Sigmoid colon (tissue), 7 donors: ENCODE measurements at places on chromosomes 13 and 19. TPM values are rescaled to one million over a fixed set of nuclear protein-coding genes. Genes with fewer than 3 reads are reported as not detected.

TEX101 gene
- total RNA-seq, result not detected

S1PR5 gene
- total RNA-seq, result not detected

MEDAG gene
- 16.3 TPM for total RNA-seq

TRPC4 gene
- total RNA-seq, result 10.8 TPM

DNA sequence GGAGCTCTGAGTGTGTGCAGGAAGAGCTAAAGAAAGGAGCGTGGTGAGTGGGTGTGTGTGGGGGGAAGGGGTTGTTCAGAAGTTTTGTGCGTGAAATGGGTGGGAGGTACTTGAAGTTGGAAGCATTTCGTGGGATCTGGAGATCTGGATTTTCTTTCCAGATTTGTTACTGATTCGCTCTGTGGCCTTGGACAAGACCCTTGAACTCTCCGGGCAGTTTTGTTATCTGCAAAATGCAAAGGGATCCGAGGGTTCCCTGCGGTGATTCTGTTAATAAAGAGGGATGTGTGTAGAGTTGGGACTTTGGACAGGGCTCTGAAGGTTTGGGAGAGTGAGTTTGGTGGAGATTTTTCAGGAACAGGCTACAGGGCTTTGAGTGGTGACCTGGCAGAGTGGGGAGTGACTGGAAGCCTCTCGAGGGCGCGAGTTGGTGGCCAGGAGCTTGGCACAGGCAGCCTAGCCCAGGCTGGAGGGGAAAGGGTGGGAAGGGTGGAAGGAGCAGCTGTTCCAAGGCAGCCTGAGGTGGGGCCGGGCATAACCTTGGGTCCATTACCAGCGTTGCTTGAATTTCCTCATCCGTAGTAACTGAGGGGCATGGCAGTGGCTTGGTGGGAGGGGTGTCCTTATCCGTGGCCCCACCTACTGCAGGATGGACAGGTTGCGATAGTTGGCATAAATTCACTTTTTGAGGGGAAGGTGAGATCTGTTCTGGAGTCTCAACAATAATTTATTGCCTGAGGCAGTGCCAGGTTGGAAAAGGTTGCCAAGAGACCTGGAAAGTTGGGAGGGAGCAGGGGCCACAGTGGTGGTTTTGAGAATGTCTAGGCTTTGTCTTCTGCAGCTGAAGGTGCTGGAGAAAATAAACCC is 2.1 kb downstream of the ACTN4 start:
- no peak for DNase-seq

DNA sequence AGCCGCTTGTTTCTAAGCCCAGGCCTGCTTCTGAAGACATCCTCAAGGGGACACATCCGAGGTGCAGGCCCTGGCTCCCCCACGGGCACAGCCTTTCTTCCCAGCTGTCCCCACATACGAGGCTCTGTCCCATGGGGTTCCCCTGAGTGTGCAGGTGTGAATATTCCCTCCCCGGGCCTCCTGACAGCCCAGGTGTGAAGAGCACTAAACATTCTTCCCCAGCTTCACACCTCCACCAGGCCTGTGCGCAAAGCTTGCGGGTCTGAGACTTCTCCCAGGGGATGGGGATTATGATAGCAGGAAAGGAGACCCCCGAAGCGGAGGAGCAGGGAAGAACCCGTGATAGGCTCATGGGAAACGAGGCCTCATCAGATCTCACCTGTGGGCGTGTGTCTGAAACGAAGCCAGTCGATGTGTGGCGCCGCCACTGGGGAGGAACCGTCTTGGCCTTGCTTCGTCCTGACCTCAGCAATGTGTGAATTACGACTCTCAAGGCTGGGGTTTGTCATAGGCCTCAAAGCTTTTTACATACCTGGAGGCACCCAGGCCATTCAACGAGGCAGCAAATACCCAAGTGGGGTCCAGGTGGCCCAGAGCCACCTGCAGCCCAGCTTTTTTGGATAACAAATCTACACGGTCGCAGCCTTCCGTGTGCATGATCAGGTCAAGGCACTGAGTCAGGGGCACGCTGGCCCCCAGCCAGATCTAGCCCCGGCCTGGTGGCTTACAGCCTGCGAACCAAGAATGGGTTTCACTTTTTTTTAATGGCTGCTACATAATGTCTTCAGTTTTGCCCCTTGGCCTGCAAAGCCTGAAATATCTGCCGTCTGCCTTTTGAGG is 134.3 kb downstream of the STK24 start:
- no peak for DNase-seq

GRCh38 chr13:39682310-39682709 is 26.8 kb downstream of the COG6 start:
- no peak for DNase-seq

DNA sequence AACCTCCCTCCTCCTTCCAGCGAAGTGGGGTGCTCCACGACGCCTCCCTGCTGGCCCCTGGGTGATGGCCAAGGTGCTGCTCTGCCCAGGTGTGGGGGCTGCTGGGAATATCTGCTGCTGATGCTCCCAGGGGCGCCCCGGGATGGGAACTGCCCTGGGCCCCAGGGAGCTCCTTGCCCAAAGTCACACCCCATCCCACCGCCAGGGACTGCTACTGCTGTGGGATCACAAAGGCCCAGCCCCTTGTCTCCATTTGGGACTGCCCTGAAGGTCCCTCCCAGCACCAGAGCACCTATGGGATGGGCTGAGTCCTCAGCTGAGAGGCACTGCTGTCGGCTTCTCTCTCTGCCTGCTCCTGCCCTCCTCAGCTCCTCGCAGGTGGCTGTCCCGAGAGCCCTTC is 19.0 kb downstream of the CHST8 start:
- DNase-seq, result no peak

DNA sequence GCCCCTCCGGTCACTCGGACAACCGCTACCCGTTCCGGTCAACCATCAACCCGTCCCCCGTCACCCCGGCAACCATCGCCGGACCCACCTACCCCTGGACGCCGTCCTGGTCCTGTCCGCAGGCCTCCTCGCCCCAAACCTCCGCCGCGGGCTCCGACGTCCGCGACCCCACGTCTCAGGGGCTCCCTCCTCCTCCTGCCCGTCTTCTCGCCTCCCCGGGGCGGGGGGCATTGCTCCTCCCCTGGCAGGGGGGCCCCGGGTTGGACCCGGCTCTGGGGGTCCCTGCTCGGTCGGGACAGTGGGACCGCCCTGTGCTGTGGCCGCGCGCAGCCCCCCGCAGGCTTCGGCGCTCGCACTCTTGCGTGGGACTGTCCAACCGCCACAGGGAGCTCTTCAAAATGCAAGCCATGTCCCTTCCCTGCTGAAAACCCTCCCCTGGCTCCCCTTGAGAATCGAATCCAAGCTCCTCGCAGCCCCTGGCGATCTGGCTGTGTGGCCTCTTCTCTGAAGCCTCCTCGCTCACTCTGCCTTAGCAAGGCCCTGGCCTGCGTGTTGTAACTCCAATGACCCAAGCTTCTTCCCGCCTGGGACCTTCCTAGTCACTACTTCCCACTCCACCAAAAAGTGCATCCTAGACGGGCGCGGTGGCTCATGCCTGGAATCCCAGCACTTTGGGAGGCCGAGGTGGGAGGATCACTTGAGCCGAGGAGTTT is 8.4 kb downstream of the EPHX3 start:
- DNase-seq, result no peak

DNA sequence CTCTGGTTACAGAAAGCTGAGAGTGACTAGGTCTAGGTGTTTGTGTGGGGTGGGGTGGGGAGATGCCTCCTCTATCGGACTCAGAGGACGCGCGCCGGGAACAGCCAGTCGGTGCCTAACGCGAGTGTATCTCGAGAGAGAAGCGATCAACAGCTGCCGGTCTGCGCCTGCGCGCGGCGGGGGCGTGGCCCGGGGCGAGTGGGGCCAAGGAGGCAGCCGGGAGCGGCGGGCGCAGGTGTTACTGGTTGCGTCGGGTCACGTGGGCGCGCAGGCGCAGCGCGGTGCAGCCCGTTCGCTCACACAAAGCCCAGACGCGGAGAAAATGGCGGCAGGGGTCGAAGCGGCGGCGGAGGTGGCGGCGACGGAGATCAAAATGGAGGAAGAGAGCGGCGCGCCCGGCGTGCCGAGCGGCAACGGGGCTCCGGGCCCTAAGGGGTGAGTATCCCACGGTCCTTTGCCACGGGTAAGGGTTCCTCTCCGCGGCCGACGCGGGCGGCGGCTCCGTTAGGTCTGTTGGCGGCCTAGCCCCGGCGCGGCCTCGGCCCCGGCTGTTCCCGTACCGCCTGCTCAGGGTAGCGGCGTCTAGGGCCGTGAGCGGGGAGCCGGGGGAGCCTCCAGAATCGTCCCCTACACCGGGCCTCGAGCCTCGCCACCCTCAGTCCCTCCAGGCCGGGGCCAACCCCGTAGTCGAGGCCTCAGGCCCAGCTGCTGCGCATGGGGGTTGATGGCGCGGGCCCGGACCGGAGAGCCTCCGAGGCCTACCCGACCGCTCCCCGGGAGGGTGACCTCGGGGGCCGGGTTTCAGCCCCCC is at the start of gene HNRNPM:
Gene HNRNPM (plus strand): TSS at position 299 of the 811 bp plus-strand sequence. CDS start 24 bp downstream, at position 323.
- peak; percentile 100 for DNase-seq

DNA sequence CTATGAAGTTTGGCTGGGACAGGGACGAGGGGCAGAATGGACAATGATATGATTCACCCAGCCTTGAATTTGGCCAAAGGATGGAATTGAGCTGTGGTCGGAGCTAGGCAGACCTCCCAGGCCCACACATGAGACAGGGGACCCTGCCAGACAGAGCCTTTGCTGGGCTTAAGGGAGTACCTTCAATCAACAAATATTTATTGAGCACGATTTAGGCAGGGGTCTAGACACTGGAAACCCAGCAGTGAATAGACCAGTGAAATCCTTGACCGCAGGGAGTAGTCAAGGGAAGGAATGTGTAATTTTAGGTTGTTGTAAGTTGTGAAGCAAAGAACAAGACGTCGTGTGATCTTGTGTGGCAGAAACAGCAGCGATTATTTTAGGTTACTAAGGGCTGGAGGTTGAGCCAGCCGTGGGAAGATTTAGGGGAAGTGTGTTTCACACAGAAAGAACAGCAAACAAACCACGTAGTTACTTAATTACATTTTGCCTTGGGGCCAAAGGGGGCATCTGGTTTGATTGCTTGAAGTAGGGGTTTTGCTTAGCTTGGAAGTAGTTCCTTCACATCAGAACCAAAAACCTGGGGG is 16.9 kb upstream of the AP1M2 start:
- DNase-seq, result no peak

- no peak for DNase-seq
Measured at GRCh38 chr19:1211494-1212234, 6.1 kb downstream of the STK11 start.
